Fibroblast of skin of back (primary cell): ENCODE measurements at places on chromosomes 1 and 21.

DNA sequence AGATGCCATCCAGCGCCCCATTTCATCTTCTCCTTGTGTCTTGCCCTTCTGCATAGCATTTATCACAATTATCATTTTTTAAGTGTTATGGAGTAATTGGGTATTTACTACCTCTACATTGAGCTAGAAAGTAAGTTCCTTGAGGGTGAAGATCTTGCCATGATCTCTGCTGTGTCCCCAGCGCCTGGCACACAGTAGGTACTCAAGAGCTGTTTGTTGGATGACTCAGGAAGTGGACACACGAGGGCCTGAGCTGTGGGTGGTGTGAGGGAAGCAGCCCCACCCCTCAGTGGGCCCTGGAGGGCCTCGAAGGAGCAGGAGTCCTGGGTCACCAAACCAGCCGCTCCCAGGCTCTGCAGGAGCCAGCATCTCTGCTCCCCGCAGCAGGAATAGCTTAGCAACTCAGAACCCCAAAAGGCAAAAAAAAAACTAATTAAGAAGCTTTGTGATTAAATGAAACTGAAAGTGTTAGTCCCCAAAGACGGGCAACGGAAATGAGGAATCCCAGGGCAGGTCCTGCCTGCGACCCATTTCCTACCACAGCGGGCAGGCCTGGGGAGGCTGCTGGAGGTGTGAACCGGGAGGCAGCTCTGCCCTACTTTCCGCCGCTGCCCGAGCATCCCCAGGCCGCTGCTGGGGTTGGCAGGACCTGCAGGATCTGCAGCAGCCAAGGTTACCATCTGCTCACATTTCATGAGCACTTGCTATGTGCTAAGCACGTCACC is 87.7 kb downstream of the LACTBL1 start:
- no peak for DNase-seq

- DNase-seq, result no peak
Observed at GRCh38 chr1:30299393-30299792, 424.0 kb downstream of the MATN1 start.

DNA sequence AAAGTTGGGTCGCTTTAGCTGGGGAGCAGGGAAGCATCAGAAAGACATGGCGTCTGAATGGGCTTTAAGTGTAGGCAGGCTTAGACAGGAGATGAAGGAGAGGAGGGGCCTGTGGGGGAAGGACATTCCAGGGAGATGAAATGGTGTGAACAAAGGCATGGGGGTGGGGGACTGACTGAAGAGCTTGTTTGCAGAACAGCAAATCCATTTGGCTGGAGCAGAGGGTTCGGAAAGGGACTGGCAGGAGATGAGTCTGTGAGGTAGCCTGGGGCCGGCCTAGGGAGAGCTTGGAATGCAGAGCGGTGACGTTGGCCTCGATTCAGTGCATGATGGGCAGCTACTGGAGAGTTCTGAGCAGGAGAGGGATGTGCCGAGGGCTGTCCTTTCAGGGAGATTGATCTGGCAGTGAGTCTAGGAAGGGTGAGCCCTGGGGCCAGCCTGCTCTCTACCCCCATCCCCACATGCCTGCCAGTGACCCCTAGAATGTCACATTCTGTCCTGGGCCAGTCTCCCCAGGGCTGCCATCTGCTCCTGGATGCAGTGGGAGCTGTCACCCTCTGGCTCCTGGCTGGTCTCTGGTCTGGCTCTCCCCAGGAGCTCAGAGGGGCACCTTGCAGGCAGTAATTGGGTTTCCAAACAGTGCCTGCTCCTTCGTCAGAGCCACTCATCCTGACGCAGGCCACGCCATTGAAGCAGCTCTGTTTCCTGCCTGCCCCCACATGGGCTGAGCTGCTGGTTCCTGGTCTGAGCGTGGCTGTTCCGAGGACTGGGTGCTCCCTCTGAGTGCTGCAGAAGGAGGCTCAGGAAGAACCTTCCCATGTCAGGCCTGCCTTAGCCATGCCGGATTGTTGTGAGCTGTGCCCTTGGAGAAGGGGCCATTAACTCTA is 22.3 kb upstream of the TMEM222 start:
- peak; percentile 99 for DNase-seq

DNA sequence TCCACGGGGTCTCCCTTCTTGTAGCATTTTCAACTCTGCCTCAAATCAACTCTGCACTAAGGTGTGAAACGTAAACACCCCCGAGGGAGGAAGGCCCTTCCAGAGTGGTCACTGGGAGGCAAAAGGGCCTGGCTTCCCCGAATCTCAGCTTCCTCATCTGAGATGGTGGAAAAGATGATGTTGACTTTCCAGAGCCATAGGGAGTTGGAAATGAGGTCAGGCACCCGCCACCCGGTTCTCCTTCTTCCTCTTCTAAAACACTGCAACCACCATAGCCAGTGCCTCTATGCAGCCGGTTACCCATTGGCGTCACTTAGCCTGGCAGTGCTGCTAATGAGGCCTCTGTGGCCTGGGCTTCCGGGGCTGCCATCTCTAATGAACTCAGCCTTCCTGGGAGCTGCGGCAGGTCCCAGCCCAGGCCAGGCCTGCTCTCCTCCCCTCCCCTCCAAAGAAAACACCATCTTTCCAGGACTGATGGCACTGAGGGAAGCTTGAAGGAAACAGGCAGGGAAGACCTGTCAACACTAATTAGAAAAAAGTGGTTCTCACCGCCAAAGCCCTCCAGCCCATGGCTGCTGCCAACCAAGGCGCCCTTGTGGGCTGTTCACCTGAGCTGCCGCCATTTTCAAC is 175.0 kb downstream of the KAZN start:
- DNase-seq, result no peak

- no peak for DNase-seq
Observed at GRCh38 chr1:61224609-61225008, 142.2 kb downstream of the NFIA start.

- DNase-seq, result peak; percentile 44
Observed at GRCh38 chr1:14880456-14881316, 272.9 kb upstream of the TMEM51 start.

DNA sequence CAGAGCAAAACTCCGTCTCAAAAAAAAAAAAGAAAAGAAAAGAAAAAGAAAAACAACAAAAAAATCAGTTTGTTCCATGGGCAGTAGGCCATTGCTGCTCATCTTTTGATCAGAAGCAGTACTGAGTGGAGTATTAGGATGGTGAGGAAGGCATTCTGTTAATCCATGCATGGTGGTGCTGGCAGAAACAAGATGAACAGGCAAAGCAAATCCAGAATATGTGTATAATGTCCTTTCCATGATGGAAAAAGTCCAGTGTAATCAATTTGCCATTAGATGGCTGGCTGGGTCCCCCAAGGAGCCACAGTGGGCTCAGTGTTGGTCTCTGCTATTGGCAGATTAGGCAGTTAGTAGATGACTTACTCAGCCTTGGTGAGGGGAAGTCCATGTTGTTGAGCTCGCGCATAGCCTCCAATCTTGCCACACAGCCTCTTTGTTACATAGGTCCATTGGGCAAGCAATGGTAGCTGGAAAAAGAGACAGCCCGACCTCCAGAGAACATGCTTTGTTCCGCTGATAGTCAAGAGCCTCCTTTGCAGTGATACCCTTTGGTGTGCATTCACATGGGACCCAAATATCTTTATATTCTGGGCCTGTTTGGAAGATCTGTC is 23.3 kb downstream of the H3-3A start:
- no peak for DNase-seq

DNA sequence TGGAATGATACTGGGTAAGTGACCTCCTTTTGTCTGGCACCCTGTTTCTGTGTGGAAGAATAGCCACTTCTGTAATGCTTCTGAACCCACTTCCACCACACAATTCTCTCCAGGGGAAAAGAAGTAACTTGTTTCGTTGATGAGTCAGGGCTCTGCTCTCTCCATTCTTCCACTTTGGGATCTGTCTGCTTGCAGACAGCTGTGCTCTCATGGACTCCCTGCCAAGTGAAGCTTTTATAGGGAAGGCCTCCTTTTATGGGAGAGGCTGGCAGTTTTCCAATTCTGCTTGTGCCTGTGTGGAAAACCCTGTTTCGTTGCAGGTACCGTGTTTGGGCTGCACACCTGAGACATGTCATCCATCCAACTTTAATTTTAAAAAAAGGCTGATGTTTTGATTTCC is 130.7 kb downstream of the GIPC2 start:
- DNase-seq, result peak; percentile 87

DNA sequence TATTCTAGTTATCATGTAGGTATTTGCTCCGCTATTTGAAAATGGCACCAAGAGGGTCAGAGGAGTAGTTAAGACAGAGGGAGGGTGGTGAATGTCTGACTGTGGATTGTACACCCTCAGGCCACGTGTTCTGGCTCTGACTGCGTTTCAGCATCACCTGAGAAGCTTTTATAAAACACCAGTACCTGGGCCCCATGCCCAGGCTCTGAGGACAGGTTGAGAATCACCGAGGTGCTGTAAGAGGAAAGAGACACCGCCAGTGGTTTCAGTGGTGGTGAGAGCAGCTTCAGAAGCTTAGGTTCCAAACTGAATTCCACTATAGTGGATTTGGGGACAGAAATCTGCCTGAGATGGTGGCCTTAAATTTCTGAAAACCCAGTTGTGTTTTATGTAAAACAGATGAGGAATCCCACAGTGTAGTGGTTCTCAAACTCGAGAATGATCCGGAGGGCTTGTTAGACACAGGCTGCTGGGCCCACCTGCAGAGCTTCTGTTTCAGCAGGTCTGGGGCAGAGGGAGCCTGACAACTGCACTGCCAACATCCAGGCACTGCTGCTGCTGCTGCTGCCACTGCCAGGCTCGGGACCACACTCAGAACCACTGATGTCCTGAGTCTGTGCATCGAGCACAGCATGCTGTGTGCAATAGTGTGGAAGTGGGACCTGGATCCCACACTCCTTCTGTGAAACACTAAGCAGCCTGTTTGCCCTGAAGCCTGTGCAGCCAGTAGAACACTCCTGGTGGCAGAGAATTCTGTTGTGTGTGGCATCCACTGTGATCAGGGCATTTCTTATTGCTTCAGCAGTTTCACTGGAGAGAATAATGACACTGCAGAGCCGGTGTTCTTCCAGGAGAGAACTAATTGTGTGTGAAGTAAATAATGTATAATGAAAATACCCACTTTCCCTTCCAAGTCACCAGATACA is 98.7 kb downstream of the SUSD4 start:
- DNase-seq, result no peak

GRCh38 chr1:1937061-1937460 is 18.0 kb upstream of the TMEM52 start:
- DNase-seq, result no peak

- no peak for DNase-seq
Observed at GRCh38 chr21:36949171-36950141, 17.0 kb downstream of the HLCS start.

DNA sequence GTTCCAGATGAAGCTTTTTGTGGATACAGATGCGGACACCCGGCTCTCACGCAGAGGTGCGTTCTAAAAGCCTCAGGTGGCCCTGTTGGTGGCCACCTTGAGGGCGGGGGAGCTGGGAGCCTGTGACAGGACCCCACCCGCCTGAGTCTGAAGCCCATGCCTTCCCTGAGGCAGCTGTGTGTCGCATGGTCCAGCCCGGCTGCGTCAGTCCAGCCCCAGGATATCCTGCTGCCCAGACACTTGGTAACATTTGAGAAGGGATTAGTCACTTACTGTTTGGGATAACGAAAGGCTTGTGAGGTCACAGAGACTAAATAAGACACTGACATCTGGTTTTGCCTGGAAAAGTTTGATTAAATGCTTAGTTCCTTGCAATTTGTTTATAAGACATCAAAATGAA is 68.9 kb downstream of the UCK2 start:
- DNase-seq, result peak; percentile 96

DNA sequence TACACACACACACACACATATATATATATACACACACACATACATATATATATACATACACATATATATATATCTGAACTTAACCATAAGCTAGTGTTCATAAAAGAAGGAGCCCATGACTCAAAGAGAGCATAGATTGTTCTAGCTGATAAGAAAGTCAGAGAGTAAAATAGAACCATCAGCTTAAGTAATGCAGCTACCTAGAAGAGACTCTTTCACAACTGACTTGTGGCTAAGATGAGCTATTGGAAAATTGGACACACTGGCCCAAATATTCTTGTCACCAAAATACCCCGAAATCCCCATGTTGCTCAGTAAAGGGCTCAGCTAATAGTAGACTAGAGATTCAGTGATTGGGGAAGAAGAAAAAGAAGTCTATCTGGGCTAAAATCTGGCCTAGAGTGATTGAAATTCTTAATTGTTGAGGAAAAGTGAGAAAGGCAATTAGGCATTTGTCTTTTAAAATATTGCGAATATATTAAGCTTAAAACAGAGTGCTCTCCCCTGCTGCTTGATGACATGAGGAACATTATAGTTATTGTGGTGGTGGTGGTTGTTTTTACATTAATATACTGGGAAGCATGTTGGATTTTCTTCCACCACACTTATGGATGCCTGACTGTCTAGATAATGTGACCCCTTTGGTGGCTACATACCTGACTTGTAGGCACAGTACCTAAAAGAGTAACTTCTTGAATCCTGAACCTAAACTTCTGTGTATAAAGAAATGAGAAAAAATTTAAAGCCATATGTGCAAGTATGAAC is 6.3 kb downstream of the SLAMF1 start:
- DNase-seq, result no peak

DNA sequence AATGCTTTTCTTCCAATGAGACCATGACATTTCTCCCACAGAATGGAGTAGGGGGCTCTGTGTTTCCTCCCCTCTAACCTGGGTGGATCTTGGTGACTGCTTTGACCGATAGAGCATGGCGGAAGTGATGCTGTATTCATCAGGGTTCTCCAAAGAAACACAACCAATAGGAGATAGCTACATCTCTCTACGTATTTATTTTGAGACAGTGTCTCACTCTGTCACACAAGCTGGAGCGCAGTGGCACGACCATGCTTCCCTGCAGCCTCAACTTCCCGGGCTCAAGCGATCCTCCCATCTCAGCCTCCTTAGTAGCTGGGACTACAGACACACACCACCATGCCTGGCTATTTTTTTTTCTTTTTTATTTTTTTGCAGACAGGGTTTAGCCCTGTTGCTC is 29.5 kb upstream of the HNRNPU start:
- DNase-seq, result no peak

- peak; percentile 20 for DNase-seq
Observed at GRCh38 chr1:180057883-180058396, 96.7 kb upstream of the QSOX1 start.

GRCh38 chr1:186811892-186812291 is 16.9 kb upstream of the PLA2G4A start:
- no peak for DNase-seq

DNA sequence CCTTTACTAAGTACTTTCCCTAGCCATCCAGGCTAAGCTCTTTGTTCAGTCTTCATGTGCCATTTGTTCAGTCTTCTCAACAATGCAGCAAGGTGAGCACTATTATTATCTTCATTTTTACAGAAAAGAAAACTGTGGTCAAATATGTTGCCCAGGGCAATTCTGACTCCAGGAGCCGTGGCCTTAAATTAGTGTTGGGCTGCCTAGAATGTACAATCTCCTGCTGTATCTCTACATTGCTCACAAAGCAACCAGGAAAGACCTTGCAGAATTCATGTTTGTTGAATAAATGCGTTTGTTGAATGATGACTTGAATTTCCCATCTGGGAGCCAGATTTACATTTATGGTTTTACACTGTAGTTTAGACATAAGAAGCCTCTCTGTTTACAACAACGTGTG is 14.2 kb downstream of the CD101 start:
- DNase-seq, result no peak
